Stimulated activated CD4-positive, alpha-beta T cell treated with anti-CD3 and anti-CD28 coated beads, Interleukin-15, amount 100 ng/mL, for 24 hours (primary cell): ENCODE measurements at places on chromosomes 12 and 14.

DNA sequence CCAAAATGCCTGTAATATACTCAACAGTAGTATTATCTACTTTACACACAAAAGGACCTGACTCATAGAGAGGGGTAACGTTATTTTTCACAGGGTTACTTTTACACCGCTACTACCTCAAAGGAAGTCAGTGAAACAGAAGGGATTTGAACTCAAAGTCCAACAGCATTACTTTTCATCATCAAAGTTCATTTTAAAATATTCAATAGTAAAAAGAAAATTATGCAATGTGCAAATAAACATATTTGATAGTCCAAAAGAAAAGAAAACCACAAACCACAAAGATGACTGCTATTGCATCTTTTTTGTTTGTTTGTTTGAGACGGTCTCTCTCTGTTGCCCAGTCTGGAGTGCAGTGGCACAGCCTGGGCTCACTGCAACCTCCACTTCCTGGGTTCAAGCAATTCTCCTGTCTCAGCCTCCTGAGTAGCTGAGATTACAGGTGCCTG, 15.5 kb downstream of the KIF21A start:
- no peak for DNase-seq

DNA sequence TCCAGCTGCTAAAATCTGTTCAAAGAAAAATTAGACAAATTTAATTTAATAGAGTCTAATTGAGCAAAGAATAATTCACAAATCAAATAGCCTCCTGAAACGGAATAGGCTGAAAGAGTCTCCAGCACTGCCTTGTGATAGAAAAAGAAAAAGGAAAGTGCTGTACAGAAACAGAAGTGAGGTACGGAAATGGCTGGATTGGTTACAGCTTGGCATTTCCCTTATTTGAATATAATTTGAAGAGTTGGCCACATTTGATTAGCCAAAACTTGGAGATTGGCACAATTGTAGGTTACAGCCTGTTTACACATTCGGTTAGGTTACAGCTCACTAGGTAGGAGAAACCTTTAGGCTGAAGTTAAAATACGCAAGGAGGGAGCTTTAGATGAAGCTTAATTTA, 24.8 kb upstream of the PCED1B start:
- DNase-seq = no peak

DNA sequence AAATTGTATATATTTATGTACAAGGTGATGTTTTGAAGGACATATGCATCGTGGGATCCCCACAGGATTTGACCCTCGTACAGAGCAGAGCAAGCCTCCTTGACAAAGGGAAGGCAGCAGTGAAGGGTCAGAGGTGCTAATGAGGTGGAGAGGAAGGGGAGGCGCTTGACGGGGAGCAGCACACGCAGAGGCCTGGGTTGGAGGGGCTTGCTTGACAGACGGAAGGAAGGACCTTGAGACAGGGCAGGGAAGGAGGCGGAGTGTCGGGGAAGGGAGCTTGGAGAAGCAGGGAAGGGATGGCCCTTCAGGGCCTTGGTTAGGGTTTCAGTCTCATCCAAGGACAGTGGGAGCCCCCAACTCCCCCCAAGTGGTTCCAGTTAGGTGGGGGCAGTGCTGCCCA, 52.6 kb downstream of the ZNF664 start:
- no peak for DNase-seq

GRCh38 chr12:49342914-49343731, 3.6 kb upstream of the DNAJC22 start:
- DNase-seq = peak; percentile 62

- no peak for DNase-seq
Observed at GRCh38 chr12:55842681-55843429, at the start of gene MMP19. MMP19 (minus strand) TSS chr12:55842936; CDS start chr12:55842830, 106 bp downstream.

DNA sequence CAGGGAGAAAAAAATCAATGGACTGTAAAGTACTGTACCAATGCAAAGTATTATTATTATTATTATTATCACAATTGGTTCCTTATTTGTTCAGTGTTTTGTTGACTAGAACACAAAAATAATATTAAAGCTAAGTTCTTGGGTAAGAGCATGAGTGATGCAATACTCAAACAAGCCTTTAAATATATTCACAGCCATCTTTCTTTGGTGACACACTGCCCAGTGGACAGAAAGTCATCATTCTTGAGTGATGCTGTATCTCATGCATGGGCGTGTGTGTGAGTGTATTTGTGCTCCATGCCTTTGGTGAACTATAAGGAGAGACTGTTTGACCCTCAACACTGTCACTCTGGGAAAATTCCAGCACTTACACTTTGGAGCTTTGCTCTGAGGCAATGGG, 93.6 kb downstream of the KCNK10 start:
- DNase-seq = no peak

DNA sequence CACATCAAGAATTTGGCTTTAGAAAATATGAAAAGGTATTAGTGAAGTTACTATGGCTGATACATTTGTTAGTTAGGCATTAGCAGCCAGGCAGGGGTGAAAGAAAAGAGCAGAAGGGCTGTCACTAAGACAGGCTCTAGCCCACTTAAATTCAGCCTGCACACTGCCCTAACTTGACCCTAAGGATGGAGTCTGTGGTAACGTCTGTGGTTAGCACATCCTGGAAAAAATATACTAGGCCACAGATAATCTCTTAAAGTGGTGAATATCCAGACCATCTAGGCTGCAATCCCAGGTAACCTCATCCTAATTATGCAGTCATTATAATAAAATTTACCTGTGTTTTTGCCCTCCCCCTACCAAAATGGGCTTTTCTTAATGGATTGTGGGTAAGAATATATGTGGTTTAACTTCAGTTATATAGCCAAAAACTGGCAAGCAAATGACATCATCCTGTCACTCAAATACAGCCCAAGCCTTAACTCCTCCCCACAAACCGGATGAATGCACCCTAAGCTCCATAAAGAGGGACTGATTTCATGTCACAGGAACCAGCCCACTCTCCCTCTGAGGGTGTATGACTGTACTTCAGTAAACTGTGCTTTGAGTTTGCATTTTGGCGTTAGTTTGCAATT, 440.9 kb downstream of the LRFN5 start:
- DNase-seq = no peak

GRCh38 chr12:49880756-49881414, 22.8 kb downstream of the FAIM2 start:
- no peak for DNase-seq

DNA sequence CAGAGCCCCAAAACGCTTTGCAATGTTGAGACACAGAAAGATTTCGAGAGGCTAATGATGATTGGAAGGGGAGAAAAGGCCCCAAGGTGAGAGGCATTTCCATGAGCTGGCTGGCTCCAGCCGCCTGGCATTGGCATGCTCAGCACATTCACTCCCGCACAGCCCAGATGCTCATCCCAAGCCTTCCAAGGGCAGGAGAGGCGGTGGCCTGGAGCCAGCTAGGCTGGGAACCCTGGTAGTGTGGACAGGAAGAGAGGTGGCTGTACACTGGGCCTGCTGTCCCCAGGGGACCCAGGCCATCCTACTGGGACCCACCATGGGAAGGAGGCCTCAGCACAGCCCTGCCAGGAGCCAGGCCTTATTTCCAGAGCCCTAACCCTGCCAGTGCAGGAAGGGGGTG, 72.2 kb downstream of the SPTB start:
- DNase-seq = no peak

GRCh38 chr14:104878582-104878981, 13.5 kb downstream of the CEP170B start:
- no peak for DNase-seq

DNA sequence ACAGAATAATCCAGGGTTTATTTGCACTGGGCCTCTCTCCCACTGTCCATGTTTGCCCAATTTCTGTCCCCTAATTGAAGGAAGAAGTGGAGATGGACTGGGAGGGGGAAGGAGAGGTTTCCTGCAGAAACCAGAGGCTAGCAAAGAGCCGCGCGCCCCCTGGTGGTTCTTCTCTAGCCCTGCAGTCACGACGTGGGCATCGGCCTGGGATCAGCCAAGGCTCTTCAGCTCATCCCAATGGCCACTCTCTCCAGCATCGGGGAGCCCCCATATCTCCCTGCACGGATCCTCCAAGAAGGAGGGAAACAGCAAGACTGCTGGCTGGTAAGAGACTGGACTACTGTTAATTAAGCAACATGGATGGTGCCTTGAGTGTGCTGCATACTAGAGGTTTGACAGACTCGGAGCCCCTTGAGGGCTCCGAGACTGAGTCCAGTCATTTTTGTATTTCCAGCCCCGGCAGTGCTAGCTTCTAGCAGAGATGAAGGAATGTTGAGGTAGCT, 18.7 kb downstream of the ZBTB39 start:
- DNase-seq = peak; percentile 83

- DNase-seq = peak; percentile 100
Observed at GRCh38 chr14:35292051-35292769, at the start of gene PSMA6. PSMA6 (plus strand) TSS chr14:35292382; CDS start chr14:35292477, 95 bp downstream.

DNA sequence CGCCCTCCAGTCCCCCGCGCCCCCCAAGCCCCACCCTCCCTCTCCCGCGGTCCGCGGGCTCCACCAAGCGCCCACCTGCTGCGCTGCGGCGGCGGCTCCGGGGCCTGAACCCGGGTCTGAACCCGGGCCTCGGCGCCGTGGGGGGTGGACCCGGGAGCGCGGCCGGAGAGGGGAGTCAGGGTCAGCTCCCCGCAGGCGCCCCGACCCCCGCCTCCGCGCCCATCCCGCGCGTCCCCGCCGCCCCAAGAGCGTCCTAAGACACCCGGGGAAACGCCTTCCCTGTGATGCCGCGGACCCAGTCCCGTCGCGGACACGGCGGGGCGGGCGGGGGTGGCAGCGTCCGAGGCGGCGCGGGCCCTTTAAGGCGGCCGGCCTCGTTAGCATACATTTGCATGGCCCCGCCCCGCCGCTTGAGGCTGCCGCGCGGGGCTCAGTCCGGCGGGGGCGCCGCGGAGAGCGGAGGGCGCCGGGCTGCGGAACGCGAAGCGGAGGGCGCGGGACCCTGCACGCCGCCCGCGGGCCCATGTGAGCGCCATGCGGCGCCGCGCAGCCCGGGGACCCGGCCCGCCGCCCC, at the start of gene MMP17:
Gene MMP17 (plus strand): TSS at position 433 of the 574 bp plus-strand sequence. CDS start 102 bp downstream, at position 535.
- DNase-seq = peak; percentile 55

- peak; percentile 14 for DNase-seq
Observed at GRCh38 chr12:26940516-26941214, 2.4 kb downstream of the FGFR1OP2 start.

- no peak for DNase-seq
Observed at GRCh38 chr12:116039081-116039480, 238.4 kb downstream of the MED13L start.

- no peak for DNase-seq
Observed at GRCh38 chr12:71503579-71504391, 64.2 kb downstream of the LGR5 start.

GRCh38 chr14:94123868-94124267, 5.5 kb downstream of the IFI27L2 start:
- DNase-seq = no peak

- no peak for DNase-seq
Observed at GRCh38 chr14:69537900-69538299, 36.8 kb downstream of the CCDC177 start.

GRCh38 chr12:13435235-13435933, 238.9 kb downstream of the EMP1 start:
- DNase-seq = no peak

DNA sequence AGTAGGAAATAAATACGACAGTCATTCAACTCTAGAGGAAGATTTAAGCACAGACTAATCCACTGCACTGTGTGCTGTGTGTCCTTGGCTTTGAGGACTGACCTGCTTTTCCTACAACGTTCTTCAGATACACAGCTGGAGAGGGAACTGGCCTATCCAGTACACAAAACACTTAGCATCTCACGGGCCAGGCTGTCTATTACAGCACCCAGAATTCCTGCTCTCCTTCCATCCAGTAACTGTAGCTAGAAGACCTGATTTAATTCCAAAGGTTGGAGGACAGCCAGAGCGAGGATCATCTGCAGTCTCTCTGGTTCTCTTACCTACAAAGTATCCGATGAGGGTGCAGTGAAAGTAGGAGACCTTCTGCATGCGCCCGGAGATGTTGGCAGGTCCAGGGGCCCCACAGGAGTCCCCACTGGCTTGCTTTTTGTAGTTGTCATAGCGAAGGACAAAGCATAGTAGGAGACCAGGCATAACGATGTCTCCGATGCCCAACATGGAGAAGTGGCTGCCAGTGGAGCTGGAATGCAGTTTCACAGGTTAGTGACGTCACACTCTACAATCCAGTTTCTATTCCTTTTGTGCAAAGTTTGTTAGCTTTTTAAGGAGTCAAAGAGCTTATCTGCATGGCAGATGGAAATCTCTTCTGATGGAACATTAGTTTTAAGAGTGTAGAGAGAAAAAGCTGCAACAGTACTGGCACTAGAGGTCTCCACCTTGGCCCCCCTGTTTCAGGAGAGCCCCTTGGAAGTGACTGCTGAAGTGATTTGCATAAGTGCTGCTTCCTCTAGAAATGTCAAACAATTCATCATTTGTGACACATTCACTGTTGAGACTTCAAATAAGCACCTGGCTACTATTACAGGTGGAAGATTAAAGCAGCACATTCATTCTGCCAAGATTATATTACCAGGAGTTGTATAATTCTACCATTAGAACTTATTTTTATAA, 41.7 kb downstream of the ACADS start:
- DNase-seq = no peak

DNA sequence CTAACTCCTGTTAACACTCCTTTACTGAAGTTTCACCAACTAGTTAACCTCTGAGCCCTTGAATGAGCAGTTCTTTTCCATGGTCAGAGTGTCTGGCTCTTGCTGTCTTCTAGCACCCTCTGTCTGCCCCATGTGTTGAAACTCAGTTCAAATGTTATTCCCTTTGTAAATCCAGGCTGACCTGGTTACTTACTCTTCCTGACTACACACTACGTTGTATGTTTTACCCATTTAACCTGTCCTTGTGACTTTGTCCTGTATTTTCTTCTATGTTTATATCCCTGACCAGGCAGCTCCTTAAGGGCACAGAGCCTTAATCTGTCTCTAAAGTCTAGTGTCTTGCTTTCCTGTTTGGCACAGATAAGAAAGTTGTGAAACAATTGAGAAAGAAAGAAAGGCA, 389.0 kb upstream of the RPL10L start:
- no peak for DNase-seq

- no peak for DNase-seq
Observed at GRCh38 chr12:14843425-14843887, at the start of gene ART4. ART4 (minus strand) TSS chr12:14843526; CDS start chr12:14843113, 413 bp downstream.
